K562 (cell line): ENCODE measurements at places on chromosomes 5 and 9.

DNA sequence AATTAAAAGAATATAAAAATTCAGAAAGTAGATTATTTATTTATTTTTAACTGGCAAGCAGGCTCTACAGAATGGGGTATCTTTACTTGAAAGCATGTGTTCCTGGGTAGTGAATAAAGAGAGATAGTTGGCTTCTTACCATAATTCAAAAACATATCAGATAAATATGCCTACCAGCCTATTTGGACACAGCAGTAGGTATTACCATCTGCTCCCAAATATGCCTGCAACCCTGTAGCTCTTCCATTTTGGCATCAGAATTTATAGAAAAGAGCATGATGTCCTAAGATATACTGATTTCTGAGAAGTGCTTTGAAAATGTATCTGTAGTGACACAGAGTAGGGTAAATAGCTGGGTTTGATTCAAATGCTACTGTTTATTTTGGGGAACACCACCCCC is 1300.5 kb upstream of the DMAC1 start:
- DNase-seq, result no peak

- peak; percentile 81 for DNase-seq
These were observed 413 bp downstream of the JADE2 start for GRCh38 chr5:134525683-134526482.

DNA sequence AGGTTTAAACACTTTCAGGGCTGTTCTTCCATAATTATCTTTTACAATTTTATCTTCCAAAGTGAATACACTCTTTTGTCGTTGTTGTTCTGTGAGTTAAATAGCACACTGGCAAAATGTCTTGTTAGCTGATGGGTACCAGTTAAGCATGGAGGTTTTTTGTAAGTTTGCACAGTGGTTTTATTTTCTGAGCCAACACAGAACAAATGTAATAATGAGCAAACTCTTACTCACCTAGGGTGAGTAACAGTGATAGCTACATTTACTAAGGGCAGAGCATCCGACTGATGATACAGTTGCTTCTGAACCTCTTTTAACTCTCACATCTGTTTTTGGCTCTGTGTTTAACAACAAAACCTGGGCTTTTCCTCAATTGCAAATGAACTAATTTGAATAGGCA is 103.2 kb downstream of the CTNND2 start:
- no peak for DNase-seq

GRCh38 chr5:20536813-20537212 is 548.8 kb upstream of the CDH18 start:
- no peak for DNase-seq

DNA sequence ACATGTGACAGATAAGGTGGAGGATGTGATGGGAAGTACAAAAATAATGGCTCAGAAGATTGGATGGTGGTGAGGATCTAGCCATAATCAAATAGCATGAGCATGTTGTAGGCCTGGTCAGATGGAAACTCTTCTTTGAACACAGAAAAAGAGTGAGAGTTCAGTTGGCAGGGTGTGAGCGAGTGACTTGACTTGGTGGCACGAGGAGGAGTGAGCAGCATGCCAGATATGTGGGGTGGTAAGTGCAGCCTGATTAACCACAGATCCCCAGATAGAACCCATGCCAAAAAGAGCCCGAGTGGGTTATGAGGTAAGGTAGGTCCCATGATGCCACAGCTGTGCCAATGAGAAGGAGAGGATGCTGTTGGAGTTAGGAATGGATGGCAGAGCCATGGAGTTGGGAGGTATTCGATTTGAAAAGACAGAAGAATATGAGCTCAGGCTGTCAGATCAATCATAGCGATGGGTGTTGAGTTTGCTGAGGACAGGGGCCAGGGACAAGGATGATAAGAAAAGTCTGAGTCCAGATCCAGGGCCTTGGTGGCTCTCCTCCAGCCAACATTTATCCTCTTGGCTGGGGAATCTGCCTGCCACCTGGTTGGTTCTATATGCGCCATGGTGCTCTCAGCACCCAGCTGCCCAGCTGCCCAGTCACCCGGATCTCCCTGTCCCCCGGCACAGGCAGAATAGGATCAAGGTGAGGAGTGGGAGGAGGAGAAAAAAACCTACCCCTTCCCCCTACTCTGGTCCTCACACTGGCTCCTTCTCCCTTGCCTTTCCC is 16.5 kb downstream of the GARNL3 start:
- no peak for DNase-seq

DNA sequence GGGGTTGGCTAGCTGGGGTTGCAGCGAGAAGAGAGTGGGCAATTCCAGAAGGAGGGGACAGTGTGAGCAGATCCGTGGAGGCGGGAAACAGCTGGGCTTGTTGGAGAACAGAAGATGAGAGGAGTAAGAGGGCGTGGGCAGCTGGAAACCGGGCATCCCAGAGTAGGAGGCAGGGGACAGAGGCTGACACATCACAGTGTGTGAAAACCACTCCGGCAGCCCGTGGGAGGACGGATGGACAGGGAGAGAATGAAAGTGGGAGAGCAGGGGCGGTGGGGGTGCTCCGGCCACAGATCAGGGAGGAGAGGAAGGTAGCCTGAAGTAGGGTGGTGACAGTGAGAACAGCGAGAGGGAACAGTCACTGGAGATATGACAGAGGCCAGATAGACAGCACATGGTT is 8.3 kb upstream of the PSMB7 start:
- DNase-seq, result peak; percentile 38

DNA sequence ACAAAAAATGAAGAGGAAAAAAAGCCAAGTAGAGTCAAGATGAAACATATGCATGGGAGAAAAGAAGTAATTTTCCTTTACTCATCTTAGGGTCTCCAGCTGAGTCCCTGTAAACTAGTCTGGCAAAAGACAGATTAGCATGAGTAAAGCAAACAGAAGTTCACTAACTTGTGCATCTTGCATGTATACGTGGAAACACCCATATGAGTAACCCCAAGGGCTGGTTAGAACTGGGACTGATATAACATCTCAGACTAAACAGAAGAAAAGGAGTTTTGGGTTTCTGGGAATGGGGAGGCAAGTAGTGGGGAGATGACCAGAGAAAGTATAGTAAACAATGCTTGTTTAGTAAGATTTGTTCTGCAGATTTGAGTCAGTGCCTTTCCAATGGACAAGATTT is 20.1 kb upstream of the GLDC start:
- DNase-seq, result no peak

DNA sequence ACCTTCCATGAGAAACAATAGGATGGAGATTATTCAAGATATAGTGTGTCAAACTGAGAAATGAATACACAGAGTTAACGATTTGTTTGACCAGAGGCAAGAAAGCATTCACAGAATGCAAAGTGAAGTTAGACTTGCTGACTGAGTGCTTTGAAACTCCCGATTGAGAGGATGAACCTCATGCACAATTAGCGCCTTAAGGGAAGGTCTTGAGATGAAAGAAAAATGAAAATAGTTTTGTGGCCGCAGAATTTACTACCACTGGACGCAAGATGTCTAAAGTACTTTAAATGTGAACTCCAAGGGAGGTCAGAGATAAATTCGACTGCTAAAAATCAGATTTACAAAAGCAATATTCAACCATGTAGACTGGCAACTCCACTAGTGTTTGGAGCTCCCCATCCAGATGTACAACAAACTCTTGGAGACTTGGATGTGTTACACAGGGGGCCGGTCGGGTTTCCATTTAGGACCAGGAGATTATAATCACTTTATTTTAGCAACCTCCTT is 707 bp upstream of the RIMOC1 start:
- no peak for DNase-seq

DNA sequence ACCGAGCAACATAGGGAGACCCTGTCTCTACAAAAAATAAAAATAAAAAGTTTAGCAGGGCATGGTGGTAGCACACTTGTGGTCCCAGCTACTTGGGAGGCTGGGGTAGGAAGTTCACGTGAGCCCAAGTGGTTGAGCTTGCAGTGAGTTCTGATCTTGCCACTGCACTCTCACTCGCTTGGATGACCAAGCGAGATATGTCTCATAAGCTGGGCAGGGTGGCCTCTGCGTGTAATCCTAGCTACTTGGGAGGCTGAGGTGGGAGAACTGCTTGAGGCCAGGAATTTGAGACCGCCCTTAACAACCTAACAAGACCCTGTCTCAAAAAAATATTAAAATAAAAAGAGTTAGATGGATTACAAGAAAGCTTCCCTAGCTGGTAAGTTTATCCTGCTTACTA is 32.5 kb downstream of the RASA1 start:
- peak; percentile 4 for DNase-seq

DNA sequence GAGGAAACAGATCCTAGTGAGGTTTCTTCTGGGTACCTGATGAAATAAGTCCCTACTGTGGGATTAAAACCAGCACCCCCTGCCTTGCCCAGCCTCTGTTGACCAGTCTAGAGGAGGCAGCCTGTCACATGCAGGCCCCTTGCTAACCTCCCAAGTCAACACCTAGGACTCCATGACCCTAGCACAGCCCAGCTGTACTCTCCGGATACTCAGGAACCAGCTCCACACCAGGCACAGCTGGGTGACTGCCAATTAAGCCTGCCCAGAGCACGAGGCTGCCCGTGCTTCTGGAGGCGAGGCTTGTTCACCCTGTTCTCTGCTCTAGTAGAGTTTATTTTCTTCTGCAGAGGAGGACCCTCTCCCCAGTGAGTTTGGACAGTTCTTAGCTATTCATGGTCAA is 92.5 kb downstream of the SNX24 start:
- no peak for DNase-seq

GRCh38 chr5:94111209-94112004 is 370.0 kb upstream of the POU5F2 start:
- peak; percentile 97 for DNase-seq

DNA sequence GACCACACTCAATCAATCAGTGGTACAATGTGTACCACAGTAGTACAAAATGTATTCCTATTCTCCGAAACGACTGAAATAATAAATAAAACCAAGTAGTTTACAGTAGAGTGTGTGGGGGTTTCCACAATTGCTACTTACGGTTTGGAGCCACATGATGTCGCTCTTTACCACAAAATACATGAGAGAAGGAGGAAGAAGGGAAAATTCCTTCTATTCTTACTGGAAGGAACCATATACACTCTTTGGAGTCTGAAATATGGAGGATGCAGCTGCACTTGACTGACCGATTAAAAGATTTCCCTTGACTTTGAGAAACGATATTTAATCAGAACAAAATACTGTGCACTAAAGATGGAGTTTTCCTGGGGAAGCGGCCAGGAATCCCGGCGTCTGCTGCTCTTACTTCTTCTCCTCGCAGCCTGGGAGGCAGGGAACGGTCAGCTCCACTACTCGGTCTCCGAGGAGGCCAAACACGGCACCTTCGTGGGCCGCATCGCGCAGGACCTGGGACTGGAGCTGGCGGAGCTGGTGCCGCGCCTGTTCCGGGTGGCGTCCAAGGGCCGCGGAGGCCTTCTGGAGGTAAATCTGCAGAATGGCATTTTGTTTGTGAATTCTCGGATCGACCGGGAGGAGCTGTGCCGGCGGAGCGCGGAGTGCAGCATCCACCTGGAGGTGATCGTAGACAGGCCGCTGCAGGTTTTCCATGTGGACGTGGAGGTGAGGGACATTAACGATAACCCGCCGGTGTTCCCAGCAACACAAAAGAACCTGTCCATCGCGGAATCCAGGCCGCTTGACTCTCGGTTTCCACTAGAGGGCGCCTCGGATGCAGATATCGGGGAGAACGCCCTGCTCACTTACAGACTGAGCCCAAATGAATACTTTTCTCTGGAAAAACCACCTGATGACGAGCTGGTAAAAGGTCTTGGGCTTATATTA is at the start of gene PCDHA4:
TSS of gene PCDHA4 (plus strand) at position 235 of the 942 bp plus-strand sequence.
- peak; percentile 47 for DNase-seq

DNA sequence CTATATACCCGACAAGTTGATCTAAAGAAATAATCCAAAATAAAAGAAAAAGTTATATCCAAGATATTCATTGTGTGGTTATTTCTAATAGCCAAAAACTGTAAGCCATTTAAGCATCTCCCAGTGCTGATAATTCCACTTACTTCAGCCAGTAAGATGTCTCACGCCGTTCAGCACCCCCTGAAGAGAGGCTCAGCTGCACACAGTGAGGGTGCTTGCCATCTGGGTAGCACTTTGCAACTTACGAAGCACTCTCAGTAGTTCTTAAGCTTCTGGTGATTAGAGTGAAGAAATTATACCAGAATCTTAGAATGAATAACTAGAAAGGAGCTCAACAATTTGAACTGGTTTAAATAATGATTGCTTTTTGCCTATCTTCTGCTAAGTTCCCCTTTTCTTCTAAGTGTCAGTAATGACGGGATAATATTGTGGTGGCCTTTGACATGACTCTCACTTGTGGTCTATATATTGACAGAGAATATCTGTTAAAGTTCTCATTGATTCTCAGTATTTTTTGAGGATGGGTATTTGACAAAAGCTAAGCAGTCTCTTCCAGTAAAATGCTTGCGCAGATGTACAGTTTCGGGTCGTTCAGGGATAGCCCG is 26.2 kb upstream of the LTC4S start:
- DNase-seq, result no peak

GRCh38 chr9:4538621-4539020 is 48.4 kb downstream of the SLC1A1 start:
- no peak for DNase-seq

GRCh38 chr9:69122082-69122548 is 52.0 kb upstream of the TJP2 start:
- DNase-seq, result no peak

DNA sequence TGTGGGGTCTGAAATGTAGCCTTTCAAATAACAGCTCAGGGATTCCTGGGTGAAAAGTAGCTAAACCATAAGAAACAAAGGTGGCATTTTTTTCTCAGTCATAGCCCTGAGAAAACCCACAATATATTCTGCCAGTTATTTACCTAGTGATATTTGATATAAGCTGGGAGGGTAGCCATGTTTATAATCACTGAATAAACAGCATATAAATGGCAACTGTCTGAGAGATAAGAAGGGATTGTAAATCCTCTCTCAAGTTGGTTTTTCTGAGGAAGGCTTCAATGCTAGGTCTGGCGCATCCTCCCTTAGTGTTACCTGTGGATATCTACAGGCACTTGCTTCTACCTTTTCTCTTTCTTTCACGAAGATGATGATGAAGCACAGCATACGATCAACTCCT is 1080.5 kb upstream of the DMAC1 start:
- no peak for DNase-seq

DNA sequence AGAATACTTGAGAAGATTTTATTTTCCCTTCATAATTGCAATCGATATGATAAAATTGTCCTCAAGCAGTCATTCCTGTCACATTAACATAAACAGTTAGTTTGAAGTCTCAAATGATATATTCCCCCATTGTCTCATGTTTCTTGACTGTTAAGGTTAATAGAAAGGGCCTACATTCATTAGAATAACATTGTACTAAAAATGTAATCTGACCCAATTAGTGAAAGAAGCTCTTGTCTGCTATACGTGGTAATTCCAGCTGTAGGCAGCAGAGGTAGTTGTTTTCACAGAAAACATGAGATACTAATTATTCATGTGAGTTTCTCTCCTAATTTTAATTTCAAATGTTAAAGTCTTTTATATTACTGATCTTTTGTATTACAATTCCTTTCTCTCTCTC is 25.9 kb upstream of the AP3B1 start:
- DNase-seq, result no peak

DNA sequence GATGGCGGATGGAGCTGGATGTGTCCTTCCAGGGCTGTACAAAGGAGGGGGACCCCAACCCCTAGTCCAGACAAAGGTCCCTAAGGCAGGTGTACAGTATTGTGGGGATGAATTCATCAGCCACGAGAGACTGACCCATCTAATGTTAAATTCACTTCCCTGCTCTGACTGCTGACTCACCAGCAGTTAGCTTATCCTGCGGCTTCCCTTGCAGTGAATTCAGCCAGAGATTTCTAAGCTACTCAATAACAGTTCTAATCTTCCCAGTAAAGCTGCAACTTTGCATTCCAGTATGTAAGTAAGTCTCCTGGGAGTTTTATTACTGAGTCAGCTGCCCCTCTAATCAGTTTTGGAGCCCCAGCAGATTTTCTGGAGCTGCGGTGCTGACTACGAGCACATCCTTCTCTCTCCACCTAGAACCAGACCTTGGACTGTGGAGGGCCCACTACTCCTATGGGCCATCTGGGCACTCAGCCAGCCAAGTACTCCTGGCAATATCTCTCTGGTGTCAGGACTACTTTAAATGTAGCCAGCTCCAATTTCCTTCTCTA is 16.1 kb downstream of the B4GALT1 start:
- peak; percentile 68 for DNase-seq
